WTC11 (cell line): ENCODE measurements at places on chromosomes 12 and 14. TPM values are rescaled to one million over a fixed set of nuclear protein-coding genes. Genes with fewer than 3 reads are reported as not detected.

Gene OTOGL
- total RNA-seq: 0.39 to 0.62 TPM (median 0.55 TPM) in 3 replicates

Gene HSPB8
- 6.7 to 7.6 TPM (median 7.6 TPM) in 3 replicates for total RNA-seq

Gene RTN1
- total RNA-seq: 1.1 to 2.8 TPM (median 1.5 TPM) in 3 replicates

DNA sequence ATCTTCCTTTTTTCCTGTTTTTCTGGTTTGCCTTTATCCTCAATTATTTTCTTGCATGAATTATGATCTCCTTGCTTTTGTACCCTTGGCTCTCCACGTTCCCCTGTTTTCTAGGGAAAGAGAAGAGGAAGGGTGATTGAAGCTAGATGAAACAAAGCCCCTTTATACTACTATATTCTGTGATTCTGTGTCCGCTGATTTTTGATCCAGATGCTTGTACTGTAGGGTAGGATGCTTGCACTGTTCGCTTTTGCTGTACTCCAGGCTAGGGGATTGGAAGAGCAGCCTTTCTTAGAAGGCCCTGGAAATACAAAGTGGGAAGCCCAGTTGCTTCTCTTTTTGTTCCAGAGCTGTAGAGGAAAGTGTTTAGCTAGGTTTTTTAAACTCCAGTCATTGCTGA, 35.1 kb upstream of the KLHDC2 start:
- H3K4me1 ChIP-seq: no peaks in the 10 kb centered on the region
- H3K27ac ChIP-seq: no peak overlapping the region
- H3K36me3 ChIP-seq: no peaks in the 10 kb centered on the region
- no peak overlapping the region for H3K4me3 ChIP-seq
- no peaks in the 10 kb centered on the region for H3K27me3 ChIP-seq

- H3K4me3 ChIP-seq: no peak overlapping the region
- no peaks in the 10 kb centered on the region for H3K27me3 ChIP-seq
- H3K4me1 ChIP-seq: peaks cover 39% of the 10 kb centered on the region
- no peak for DNase-seq
- peak overlapping the region; percentile 8; the same call in 1 of the 2 replicates for H3K27ac ChIP-seq
These were observed 218.0 kb downstream of the SYT1 start for GRCh38 chr12:79082595-79082994.

DNA sequence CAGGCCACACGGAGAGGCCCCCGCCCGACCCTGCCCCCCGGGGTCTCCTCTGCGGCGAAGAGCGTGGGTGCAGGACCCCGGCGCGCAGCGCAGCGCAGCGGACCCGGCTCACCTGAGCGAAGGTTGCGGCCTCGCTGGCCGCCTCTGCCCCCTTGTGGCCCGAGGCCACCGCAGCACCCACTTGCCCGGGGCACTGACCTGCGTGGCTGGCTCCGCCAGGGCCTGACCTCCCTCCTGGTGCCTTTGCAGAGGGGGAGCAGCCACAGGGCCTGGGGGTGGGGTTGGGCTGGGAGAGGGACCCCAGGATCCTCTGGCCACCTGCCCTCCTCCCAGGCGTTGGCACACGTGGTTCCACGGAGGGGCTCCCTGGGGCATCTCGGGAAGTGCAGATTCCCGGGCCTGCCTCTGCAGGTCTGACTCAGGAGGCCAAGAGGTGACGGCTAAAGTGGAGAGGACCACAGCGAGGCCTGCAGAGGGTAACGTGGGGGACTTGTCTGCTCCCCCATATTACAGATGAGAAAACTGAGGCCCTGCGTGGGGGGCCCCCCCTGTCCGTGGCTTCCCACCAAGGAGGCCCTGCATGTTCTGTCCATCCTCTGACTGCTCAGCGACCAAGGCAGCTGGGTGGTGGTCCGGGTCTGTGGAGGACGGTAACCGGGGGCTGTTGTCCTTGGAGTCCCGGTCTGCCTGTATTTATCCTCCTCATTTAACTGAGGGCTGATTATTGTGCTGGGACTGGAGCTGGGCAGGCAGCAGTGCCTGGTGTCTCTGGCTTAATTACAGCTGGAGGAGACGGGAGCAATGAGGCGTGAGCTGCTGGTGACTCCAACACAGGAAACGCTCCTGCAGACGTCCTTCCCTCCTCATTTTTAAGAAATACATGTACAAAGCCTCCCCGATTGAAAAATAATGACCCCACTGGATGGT, 67.9 kb upstream of the BEGAIN start:
- no peaks in the 10 kb centered on the region for H3K36me3 ChIP-seq
- H3K4me3 ChIP-seq: no peak overlapping the region
- H3K4me1 ChIP-seq: peaks cover 19% of the 10 kb centered on the region
- no peak overlapping the region for H3K27ac ChIP-seq
